ENCODE measurements at places on chromosomes 3 and 15.

DNA sequence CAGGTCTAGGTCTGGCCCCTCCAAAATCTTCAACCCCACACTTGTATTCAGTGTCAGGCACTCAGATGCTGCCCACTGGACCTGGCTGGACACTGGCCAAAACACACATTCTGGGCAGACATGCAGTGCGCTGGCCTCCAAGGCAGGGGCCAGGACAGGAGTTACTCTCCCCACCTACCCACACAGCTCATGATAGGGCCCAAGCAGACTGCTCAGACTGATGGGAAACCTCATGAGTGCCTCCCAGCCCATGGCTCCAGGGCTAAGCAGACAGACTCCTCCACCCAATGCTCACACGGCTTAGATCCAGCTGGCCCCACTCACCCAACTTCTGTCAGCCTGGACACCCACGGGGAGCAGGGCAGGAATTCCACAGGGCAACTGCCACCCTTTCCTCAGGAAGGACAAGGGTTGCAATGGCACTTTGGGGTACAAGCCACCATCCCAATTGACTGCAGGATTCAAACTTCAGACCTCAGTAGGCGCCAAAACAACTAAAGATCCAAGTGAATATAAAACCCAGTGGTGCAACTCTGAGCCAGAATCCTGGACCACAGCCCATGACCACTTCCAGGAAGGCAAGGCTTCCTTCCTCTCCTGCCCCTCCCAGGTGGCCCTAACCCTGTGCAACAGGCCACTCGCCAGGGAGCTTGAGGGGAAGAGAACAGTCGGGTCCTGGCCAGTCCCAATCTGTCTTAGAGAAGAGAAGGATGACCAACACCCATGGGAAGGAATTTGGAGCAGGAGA, 1.4 kb downstream of the LTF start:
- DNase-seq: no peak

DNA sequence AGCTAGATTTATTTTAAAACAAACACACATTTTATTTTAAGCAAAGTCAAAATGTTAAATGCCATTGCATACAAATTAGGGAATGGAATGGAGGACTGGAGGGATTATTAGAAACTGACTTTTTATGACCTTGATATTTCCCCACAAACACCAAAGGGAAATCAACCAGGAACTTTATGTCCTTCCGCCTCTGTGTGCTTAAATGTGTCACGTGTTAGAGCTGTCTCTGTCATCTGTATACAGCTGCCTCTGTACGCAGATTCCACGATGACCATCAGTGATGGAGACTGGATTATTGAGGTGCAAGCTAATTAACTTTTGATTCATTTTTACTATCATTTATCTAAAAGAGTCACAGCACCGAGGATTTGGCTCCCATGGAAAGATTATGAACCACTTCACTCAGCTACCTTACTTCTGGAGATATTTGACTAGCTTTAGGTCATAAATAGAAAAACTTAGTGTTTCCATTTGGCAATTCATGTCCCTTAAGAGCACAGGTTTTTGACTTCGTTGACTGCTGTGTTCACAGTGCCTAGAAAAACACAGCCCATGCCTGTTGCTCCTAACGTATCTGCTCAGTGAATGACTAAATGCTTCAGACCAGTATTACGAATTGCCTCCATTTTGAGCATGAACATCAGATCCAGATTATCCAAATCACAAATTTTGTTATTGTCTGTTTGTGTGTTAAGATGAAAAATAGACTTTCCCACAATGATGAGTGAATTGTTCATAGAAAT, 1048.1 kb downstream of the MCTP2 start:
- DNase-seq: no peak

- DNase-seq: no peak
These were observed 92.6 kb upstream of the SNTN start for GRCh38 chr3:63559884-63560283.

DNA sequence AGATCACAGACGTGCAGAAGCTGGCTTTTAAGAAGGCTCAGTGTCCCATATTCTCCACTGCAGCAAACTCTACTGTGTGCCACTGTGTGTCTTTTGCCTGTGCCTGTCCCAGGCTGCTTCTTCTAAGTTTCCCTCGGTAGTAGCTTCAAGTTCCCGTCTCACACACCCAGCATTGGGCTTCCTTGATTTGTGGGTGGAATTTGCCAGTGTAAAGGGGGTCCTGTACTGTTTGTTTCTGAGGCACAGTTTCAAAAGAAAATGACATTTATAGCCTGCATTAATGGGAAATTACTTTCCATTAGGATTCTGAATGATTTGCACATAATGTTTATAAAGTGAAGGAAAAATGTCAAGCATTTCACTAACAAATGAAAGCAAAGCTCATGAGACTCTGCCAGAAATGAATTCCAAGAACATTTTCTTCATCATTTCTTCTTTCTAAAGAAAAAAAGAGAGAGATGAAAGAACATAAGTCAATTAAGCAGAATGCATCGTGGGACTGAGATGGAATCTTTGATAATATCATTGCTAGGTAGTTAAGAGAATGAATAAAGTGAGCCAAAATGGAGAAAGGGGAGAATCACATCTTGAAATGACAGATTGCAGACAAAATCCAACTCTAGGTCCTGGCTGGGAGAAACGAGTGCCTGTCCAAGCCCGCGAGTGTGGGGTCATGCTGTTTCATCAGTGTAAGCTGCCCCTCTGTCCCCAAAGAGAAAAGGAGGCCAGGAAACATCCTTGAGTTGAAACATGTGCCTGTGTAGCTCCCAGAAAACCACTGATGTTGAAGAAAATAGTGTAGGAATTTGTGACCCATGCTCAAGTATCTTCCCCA, 48.6 kb upstream of the ADAMTSL3 start:
- DNase-seq: no peak

- no peak for DNase-seq
These were observed 54.8 kb upstream of the P3H2 start for GRCh38 chr3:190175490-190175889.

DNA sequence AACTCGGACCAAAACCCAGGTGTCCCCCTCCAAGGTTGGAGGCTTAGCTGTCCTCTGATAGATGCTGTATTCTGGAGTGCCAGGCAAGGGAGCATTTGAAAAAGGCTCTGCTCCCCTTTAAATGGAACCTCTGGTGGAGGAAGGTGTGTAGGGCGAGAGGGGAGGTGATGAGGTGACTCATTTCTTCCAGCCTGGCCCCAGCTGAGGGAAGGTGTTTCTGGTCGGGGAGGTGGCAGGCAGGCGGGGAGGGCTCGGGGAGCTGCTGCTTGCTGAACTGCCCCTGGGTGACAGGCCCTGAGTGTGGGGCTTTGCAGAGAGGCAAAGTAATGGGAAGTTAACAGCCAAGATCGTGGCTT, 18.8 kb downstream of the PSTPIP1 start:
- DNase-seq: no peak

GRCh38 chr3:188099907-188100306, 54.0 kb upstream of the LPP start:
- DNase-seq: no peak

DNA sequence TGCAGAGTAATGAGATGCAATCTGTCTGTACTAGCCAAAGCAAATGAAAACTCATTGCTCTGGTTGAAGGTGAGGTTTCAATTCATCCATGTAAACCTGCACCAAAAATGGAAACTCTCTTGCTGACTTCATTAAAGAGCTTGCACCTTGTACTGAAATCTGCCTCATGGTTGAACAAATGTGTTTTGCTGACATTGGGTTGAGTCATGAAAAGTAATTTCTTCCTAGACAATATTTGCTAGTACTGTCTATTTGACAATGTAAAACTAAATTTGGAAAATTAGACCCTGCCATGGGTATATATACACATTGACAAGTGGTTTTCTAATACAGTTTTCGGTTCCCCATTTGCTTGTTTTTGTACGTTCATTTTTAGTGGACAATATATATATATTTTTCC, 33.3 kb downstream of the RYR3 start:
- no peak for DNase-seq

- DNase-seq: no peak
These were observed 16.4 kb upstream of the ALAS1 start for GRCh38 chr3:52181543-52181942.

- DNase-seq: no peak
These were observed 34.4 kb upstream of the GLCE start for GRCh38 chr15:69126054-69126469.

DNA sequence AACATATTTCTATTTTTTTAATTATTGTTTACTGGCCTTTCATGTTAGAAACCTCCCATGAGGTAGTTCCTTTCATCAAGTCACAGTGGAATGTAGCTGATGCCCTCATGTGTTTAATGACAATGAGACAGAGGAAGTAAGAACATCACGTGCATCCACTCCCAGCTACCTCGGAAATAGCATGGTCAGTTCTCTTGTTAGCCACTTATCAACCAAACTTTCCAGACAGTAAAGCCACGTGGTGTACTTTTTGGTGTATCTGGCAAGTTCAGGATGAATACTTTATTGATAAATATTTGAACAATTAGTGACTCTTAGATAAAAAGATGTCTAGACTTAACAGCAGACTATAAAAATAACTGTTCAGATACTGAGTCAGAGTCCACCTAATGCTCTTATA, 781.7 kb downstream of the MECOM start:
- DNase-seq: no peak

DNA sequence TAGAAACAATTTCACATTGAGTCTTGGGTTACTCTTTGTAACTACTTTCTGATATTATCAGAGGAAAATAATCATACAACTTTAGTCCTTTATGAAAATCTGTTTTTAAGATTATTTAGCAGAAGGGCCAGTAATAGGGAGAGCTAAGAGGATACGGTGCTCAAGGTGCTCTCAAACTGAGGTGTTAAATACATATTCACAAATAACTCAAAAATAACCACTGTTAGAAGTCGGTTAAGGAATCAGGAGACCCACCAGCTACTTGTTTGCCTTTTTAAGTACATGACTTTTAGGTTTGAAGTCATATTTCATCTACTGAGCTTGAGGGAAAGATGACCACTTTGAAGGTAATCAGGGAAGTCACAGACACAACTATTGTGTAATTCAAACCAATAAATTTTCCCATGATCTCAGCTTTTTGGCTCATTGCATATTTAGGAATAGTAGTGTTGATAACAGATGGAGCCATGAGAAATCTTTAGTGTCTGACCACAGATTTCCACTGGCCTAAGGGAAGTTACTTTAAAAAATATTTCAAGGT, 1.4 kb upstream of the RSRC1 start:
- DNase-seq: no peak

GRCh38 chr3:45943207-45943846, at the start of gene CXCR6:
Gene CXCR6 (plus strand): TSS chr3:45943464. CDS start chr3:45946482, 3,018 bp downstream.
- DNase-seq: no peak

- DNase-seq: no peak
These were observed 310.4 kb downstream of the PLCL2 start for GRCh38 chr3:17195192-17195611.

- DNase-seq: no peak
These were observed 535 bp downstream of the MCTP2 start for GRCh38 chr15:94231723-94232468.

DNA sequence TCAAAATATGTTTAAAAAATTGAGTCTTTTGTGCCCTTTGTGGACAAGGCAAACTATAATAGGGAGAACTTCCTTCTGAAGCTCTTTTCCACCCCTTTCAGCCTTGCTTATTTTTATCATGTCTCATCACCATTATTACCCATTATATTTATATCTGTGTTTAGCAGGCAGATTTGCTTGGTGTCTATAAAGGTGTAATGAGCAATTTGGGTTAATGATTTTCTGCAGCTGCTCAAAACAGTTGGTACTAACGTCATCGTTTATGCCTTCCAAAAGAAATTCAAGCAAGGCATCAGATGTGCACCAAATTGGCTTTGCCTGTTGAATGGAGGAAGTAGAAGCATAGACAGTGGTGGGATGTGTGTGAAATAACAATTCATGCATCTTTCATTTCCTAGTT, 483.7 kb upstream of the SGO1 start:
- DNase-seq: no peak

DNA sequence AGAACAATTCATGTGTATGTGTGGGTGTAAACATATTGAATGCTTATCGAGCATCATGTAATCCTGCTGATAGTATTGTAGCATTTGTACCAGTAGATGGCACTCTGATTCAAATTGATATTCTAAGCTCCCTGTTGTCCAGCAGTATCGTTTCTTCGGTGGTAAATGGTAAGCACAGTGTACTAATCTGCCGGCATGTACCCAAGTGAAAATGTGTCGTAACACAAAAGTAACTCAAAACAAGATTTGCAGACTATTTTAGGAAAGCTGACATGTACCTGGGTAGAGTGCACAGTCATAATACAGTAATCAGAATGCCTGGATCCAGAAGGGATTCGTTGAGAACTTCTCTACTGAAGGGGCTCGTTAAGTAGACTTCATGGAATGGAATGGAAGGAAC, 31.7 kb upstream of the MNS1 start:
- DNase-seq: no peak

- no peak for DNase-seq
These were observed 24.6 kb upstream of the AP4E1 start for GRCh38 chr15:50883903-50884302.

DNA sequence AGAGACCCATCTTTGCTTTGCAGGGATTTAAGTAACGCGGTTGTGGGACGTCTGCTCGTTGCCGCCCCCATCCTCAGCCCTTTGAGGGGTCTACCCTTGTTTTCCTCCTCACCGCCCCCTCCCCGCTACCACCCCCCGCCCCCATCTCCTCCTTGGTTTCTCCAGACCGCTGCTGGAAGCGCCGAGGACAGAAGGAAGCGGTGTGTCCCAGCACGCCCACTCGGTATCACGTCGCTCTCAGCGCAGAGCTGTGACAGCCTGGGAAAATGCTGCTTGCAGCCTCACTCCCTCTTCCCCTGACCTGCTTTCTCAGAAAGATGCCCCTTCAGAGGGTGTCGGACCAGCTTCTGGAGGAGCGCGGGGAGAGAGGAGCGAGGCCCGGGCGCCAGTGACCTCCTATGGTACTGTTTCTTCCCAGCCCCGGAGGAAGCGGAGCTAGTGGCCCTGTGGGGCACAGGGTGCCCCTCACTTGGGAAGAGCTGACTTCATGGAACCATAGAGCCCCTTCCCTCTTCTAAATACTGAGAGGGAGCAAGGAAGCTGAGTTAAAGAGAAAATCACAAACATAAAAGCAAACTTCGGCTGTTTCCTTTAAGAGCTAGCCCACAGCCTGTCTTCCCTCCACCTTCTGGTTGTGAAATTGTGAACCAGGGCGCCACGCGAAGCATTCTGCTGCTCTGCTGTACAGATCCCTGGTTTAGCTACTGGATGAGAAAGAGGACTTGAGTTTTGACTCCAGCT, 698 bp downstream of the IL1RAP start:
- DNase-seq: peak; percentile 73

- no peak for DNase-seq
These were observed 90.1 kb downstream of the FBN1 start for GRCh38 chr15:48555241-48555881.

GRCh38 chr3:143897576-143898295, 49.5 kb upstream of the SLC9A9 start:
- DNase-seq: no peak

GRCh38 chr15:95680728-95681127, 649.8 kb upstream of the NR2F2 start:
- no peak for DNase-seq

DNA sequence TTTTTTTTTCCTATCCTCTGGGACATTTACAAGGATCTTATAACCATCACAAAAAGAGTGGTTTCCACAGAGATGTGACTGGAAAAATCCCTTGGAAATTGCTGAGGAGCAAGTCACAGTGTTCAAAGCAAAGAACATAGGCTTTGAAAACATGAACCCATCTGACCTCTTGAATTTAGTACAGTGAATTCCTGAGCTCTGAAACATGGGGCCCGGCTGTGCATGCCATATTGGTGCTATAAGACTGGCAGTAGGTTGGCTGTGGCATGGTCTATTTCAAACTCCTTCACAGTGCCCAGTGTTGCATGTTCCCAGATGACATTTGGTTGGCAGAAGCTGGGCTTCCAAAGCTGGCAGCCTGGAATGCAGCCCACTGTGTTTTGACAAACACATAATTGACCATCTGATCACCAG, 202.2 kb downstream of the TIGIT start:
- no peak for DNase-seq

- DNase-seq: no peak
These were observed 18.7 kb downstream of the RTP3 start for GRCh38 chr3:46516521-46516920.
